ENCODE measurements at places on chromosomes 16 and 17.

GRCh38 chr16:21179126-21179982 lies 20.9 kb downstream of the LDAF1 start:
- no peak for DNase-seq

DNA sequence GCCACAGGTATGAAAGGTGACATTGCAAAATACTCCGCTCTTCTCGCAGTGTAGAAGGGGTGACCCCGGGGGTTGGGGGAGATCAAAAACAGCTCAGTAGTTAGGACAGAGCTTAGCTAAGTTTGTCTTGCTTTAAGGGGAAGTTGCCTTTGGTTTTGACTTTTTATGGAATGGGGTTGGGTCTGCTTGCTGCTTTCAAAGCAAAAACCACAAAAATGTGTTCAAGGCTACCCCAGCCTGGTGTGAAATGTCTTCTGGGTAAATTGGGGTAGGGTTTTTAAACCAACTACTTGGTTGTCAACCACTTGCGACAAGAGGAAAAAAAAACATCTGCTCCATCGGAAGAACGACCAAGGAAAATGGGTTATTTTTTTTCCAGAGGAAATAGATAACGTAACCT lies 6.2 kb downstream of the FUS start:
- DNase-seq, result no peak

DNA sequence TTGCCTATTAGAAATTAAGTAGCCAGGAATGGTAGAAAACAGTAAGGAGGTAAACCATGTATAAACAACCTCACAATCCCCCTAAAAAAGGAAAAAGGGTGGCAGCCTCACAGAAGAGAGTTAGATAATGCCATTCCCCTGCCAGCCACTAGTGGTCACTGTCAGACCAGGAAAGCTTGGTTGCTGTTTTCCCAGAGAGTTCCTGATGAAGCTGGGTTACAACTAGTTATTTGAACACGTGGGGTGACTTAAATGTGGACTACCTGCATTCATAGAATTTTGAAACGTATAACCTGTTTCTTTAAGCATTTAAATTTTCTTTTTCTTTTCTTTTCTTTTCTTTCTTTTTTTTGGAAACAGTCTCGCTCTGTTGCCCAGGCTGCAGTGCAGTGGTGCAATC lies 5.8 kb downstream of the GPRC5C start:
- DNase-seq, result no peak

GRCh38 chr16:30668393-30668792 lies 10.2 kb downstream of the FBRS start:
- no peak for DNase-seq

GRCh38 chr17:62732125-62732524 lies 76.0 kb downstream of the MARCHF10 start:
- DNase-seq, result no peak

GRCh38 chr17:8746501-8747236 lies 2.0 kb upstream of the CCDC42 start:
- no peak for DNase-seq

GRCh38 chr16:53886482-53887378 lies 182.8 kb downstream of the FTO start:
- no peak for DNase-seq

DNA sequence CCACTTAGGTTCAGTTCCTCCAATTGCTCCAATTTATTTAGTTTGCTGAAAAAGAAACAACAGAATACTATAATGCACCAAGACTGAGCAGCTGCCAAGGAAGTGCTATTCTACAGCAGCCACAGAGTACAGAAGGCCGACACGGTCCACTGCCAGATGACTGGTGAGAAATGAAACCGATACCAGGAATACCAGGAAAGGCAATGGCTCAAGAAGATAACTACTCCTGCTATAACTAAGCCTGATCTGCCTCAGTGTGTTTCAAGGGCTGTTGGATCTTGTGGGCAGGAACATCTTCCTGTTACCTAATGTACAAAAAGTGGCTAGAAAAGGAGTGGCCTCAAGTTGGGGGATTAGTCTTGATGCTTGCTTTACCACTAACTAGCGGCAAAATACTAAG lies 32.8 kb downstream of the MARVELD3 start:
- no peak for DNase-seq

DNA sequence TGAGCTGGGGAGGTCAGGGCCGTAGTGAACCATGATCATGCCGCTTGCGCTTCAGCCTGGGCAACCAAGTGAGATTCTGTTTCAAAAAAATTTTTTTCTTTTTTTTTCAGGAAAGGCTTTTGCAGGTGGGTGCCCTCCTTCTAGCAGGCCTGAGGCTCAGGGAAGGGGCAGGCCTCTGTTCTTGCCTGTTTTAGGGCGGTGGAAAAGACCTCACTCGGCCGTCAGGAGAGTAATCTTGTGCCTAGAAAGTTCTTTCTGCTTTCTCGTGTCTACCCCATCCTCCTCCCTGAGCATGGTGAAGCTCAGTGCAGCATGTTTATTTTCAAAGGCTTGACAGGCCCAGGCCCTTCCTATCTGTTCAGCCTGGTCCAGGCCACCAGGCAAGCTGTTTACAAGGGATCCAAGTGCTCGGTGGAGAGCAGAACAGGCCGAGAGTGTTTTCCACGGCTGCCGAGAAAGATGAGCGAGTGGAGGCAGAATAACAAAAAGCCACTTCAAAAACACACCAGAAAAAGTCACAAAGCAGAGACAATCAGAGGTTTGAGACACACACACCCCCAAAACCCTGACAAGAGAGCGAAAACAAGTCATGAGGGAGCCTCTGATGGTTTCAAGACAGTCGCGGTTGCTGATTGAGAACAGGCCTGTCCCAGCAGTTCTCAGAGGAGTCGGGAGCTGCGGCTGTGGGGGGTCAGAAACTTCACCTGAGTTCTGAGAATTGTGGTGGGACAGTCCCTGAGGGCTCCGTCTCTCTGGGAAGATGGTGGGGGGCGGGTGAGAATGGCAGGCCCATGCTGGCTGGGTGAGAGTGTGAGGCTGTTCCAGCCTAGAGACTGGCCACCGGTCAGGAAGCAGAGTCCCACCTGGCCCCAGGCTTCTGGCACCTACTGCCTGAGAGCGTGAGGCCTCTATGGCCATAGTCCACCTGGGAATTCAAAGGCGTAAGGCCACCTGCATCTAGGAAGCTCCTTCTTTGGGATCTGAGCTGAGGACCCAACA lies 37.5 kb upstream of the CCR7 start:
- DNase-seq, result peak; percentile 63

Measured in activated T-helper 1 cell treated with anti-CD3 and anti-CD28 coated beads, Interleukin-2, amount 50 U/mL, for 16 hours (primary cell).